ENCODE measurements at places on chromosomes 7 and 10.

DNA sequence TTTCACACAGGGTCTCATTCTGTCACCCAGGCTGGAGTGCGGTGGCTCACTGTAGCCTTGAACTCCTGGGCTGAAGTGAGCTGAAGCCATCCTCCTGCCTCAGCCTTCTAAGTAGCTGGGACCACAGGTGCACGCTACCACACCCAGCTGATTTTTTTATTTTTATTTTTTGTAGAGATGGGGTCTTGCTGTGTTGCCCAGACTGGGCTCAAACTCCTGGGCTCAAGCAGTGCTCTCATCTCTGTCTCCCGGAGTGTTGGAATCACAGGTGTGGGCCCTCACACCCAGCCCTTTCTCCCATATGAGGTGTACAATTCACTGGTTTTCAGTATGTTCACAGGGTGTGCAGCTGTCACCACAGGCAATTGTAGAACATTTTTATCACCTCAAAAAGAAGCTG is 5.2 kb downstream of the INPP5A start:
- DNase-seq, result no peak

GRCh38 chr10:122248356-122249302 is 22.5 kb upstream of the BTBD16 start:
- DNase-seq, result no peak

DNA sequence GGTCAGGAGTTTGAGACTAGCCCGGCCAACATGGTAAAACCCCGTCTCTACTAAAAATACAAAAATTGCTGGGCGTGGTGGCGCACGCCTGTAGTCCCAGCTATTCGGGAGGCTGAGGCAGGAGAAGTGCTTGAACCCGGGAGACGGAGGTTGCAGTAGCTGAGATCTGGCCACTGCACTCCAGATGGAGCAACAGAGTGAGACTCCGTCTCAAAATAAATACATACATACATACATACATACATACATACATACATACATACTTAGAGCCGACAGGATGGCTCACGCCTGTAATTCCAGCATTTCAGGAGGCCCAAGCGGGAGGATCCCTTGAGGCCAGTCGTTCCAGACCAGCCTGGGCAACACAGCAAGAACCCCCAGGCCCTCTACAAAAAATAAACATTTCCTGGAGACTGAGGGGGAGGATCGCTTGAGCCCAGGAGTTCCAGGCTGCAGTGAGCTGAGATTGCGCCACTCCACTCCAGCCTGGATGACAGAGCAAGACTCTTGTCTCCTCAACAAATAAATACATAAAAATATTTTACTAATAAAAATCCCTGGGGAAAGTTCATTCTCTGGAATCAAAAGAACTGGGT is 90.9 kb upstream of the TNRC18 start:
- DNase-seq, result no peak

- no peak for DNase-seq
These were observed 12.0 kb upstream of the KLHL7 start for GRCh38 chr7:23093546-23093945.

GRCh38 chr10:49611816-49612512 is 1.9 kb downstream of the SLC18A3 start:
- DNase-seq, result no peak

DNA sequence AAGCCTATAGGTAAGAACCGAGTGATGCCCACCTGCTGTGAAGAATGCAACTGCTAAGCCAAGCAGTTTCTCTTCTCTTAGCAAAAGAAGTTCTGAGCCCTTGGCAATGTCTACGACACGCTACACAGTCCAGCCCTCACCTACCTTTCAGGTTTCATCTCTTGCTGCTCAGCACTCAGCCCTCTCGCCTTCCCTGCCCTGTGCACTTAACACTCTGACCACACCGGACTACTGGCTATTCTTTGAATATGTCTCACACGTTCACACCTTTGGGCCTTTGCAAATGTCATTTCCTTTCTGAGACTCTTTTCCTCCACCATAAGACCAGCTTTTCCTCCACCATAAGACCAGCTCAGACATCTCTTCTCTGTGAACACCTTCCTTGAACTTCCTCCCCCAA is 67.0 kb upstream of the ITGB1 start:
- peak; percentile 15 for DNase-seq

GRCh38 chr7:46908770-46909169 is 673.1 kb downstream of the TNS3 start:
- DNase-seq, result no peak

- no peak for DNase-seq
These were observed 182.7 kb upstream of the LYZL2 start for GRCh38 chr10:30812018-30812851.

- DNase-seq, result no peak
These were observed 216.8 kb downstream of the TCERG1L start for GRCh38 chr10:131094527-131095312.

- DNase-seq, result no peak
These were observed 113.4 kb downstream of the GPR158 start for GRCh38 chr10:25288181-25288580.

GRCh38 chr7:2358968-2359527 is 4.4 kb downstream of the EIF3B start:
- DNase-seq, result no peak

DNA sequence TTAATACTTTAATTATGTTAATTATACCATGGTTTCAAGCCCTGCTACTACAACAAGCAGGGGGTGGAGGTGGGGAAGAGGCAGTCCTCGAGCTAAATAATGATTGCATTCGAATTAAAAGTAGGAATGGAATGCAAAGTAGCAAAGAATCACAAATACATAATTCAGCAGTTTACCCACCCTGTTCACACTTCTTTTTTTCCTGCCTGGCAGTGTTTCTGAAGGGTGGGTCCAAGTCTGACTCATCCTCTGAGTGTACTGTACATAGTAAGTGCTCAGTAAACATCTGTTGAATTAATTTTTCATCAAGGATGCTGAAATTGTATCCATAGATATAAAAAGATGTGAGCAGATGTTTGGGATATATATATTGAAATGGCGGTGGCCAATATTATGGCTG is 778.8 kb downstream of the LRMDA start:
- no peak for DNase-seq

GRCh38 chr7:139753081-139753692 is 24.6 kb downstream of the HIPK2 start:
- DNase-seq, result no peak

- no peak for DNase-seq
These were observed 99.9 kb downstream of the CTBP2 start for GRCh38 chr10:125060482-125060825.

- no peak for DNase-seq
These were observed 106.0 kb downstream of the OSBPL3 start for GRCh38 chr7:24873944-24874343.

GRCh38 chr10:70963271-70963670 is 74.9 kb upstream of the PCBD1 start:
- DNase-seq, result no peak

- peak; percentile 72 for DNase-seq
These were observed 77.1 kb upstream of the TRIL start for GRCh38 chr7:29035044-29035740.

- no peak for DNase-seq
These were observed 54.8 kb downstream of the MCU start for GRCh38 chr10:72746426-72747363.

GRCh38 chr10:16777473-16778370 is 39.5 kb downstream of the RSU1 start:
- DNase-seq, result peak; percentile 57

DNA sequence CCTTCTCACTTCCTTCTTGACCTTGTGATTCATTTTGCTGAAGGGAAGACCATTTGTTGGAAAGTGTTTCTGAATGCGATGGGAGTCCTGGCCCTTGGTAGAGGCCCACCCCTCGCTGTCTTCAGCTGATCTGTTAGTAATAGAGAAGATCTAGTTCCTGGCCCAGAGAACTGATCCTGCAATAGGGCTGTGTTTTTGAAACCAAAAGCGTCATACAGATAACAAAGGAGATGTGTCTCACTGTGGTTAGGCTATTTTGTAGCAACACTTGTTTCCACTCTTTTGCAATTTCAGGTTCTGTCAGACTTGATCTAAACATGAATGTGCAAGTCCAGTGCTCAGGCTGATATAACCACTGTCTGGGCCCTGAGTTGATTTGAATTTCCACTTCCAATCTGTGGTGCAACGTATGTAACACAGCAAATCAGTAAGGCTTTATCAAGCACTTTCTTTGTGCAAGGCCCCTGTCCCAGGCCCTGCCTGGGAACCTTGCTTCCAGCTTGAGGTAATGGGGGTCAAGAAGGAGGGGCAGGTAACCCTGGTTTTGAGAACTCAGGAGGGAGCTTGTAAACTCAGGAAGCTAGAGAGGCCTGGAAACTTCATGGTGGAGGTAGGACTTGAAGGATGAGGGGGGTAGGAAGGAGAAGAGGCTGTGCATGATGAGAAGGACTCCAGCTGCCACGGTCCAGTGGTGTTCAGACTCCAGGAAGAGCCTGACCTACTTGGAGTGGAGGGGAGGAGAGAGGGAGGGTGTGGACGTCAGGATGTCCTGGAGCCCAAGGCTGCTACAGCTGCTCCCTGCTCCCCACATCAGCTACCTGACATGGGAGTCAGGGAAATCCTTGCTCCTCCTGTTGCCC is 42.2 kb upstream of the SRGN start:
- DNase-seq, result peak; percentile 92

DNA sequence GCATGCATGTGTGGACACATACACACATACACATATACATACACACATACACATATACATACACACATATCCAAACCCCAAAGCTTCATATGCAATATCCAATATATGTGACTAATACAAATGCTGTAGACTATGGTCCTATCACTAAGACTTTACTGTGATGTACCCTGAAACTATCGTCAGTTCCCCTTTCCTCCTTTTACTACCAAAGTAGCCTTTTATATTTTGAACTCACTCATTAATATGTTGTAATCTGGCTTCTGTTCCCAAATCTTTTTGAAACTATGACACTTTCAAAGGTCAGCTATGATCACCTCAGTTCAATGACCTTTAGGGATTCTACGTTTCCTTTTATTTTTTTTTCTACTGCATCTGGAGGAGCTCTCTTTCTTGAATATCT is 64.8 kb upstream of the TFEC start:
- DNase-seq, result no peak

- no peak for DNase-seq
These were observed 351.7 kb upstream of the C7orf33 start for GRCh38 chr7:148238761-148239325.

DNA sequence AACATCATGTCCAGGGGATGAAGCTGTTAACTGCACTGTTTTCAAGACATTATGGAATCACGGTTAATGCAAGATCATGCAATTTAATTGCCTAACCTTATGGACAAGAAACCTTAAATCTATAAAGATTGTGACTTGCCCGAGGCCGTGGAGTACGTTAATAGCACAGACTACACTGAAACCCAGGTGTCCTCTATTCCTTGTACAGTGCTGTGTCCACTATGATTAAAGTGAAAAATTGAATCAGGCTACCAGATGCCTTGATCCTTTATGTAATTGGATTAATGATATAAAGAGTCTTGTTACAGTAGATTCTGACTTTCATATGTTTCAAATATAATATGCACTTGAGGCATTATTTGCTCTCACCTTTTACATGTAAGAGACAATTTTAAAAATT is 33.9 kb upstream of the ETV1 start:
- no peak for DNase-seq

DNA sequence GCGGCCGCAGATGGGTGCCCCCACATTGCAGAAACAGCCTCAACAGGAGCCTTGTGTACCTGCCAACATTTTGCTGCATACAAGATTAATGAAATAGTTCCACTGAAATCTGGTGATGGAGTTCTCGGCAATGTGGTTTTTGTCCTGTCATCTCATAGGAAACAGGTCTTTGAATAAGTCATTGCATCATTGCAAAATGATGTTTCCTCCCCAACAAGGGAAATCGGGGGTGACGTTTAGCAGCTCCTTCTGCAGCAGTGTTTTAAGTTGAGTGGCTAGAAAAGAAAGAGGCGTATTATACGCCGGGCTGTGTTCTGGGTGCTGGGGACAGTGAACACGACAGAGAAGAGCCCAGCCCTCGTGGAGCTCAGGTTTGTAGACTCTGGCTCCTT is 177.0 kb downstream of the PRKAG2 start:
- DNase-seq, result no peak

- no peak for DNase-seq
These were observed 176.6 kb downstream of the SEMA3D start for GRCh38 chr7:85010306-85010705.

DNA sequence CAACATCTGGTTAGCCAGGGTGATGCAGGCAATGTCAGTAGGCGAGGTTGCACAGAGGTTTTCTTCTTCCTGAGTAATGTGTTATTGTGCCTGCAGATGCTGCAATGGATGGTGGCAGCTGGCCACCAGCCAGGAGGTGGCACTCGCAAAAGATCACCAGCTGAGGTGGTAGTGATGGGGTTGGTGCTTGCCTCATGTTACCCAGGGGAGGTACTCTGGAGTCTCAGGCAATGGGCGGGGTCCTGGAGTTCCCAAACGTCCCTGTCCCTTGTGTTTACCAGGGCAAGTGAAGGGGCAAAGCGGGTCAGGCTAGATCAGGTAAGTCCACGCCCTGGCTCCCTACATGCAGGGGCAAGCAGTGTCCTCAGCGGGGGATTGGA is 21.1 kb downstream of the CLRN3 start:
- no peak for DNase-seq

DNA sequence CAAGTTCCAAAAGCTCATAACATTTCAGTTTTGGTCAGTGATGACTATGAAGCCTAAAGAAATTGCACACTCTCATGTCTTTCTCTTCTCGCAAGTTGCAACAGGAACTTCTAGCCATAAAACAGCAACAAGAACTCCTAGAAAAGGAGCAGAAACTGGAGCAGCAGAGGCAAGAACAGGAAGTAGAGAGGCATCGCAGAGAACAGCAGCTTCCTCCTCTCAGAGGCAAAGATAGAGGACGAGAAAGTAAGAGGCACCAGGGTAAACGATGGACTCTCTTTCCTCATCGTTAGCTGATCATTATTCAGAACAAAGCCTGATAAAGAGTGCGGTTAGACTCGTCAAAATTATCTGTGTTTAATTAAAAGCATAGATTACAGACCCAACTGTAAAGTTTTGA is 94.7 kb downstream of the HDAC9 start:
- DNase-seq, result no peak

- peak; percentile 30 for DNase-seq
These were observed 22.1 kb downstream of the CLDN12 start for GRCh38 chr7:90425376-90425775.

All from activated CD4-positive, alpha-beta T cell treated with anti-CD3 and anti-CD28 coated beads, Interleukin-2, amount 50 U/mL, for 16 hours (primary cell).